ENCODE measurements at places on chromosomes 7 and 10.

- DNase-seq = no peak
Observed at GRCh38 chr7:106317971-106318370, 33.2 kb upstream of the NAMPT start.

- no peak for DNase-seq
Observed at GRCh38 chr7:157440346-157441022, 103.7 kb downstream of the DNAJB6 start.

DNA sequence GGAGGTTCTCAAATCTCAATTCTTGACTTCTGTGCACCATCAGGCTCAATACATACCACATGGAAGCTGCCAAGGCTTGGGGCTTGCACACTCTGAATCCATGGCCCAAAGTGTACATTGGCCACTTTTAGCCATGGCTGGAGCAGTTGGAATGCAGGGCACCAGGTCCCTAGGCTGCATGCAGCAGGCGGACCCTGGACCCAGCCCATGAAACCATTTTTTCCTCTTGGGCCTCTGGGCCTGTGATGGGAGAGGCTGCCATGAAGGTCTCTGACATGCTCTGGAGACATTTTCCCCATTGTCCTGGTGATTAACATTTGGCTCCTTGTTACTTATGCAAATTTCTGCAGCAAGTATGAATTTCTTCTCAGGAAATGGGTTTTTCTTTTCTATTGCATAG, 19.0 kb upstream of the ARMC3 start:
- no peak for DNase-seq

GRCh38 chr7:17781491-17782215, 158.6 kb downstream of the SNX13 start:
- DNase-seq = no peak

- DNase-seq = no peak
Observed at GRCh38 chr10:133100706-133101415, 13.1 kb downstream of the ADGRA1 start.

- DNase-seq = no peak
Observed at GRCh38 chr10:114726820-114727271, 68.8 kb upstream of the ABLIM1 start.

- no peak for DNase-seq
Observed at GRCh38 chr10:61752111-61753011, 89.6 kb downstream of the CABCOCO1 start.

DNA sequence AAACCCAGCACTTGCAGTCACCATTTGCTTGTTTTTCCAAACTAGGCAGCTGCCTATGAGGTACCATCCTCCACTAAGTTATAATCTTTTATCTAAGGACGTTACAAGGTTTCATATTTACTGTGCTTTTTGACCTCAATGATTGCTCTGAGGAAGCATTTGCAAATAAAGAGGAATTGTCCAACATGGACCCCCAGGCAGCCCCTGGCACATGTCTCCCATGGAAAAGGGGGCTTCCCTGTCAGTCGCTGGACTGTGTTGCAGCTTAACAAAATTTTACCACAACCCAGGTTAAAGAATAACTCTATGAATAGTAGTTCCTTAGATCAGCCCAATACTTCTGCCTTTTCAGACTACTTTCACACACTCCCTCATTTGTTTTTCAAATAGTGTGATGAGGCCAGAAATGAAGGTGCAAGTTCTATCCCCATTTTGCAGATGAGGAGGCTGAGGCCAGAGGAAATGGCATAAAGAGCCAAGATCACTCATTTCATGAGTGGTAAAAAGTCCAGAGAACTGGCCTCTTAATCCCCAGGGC, 52.8 kb upstream of the ZPBP start:
- DNase-seq = no peak

DNA sequence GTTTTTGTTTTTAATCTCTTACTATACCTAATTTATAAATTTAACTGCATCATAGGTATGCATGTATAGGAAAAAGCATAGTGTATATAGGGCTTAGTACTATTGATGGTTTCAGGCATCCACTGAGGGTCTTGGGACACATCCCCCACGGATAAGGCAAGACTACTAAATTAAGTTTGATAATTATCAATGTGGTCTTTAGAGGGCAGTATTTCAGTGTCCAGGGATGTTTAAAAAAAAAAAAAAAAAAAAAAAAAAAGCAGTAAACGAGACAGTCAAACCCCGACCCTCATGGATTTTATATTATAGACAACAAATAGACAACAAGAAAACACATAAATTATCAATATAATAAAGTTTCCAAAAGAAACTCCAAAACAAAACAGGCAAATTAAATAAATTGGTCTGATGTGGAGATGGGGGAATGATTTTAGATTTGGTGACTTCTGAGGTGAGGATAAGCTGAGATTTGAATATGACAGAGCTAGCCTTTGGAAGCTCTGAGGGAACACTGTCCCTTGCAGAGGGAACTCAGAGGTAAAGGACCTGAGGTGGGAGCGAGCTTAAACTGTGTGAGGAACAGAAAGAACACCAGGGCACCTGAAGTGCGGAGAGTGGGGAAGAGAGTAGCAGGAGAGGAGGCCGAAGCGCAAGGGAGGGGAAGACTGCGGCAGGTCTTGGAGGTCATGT, 14.8 kb downstream of the ACSM6 start:
- no peak for DNase-seq

DNA sequence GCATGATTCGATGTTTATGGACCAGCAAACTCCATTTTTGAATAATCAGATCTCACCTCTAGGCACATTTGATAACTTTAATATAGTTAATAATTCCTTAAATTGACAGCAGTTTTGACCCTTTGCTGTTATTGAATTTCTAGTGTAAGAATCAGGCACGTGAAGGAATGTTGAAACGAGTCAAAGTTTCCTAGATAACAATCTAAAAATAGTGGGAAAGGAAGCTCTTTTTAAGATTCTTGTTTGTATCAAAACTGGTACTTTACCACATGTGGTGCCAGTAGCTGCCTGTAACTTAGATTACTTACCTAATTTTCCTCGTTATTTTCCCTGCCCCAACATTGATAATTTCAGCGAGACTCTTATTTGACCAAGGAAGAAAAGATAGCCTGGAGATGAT, 757.8 kb upstream of the KCND2 start:
- DNase-seq = no peak

- DNase-seq = no peak
Observed at GRCh38 chr7:11193888-11194287, 220.2 kb downstream of the PHF14 start.

- no peak for DNase-seq
Observed at GRCh38 chr7:57381581-57381980, 68.4 kb upstream of the ZNF716 start.

DNA sequence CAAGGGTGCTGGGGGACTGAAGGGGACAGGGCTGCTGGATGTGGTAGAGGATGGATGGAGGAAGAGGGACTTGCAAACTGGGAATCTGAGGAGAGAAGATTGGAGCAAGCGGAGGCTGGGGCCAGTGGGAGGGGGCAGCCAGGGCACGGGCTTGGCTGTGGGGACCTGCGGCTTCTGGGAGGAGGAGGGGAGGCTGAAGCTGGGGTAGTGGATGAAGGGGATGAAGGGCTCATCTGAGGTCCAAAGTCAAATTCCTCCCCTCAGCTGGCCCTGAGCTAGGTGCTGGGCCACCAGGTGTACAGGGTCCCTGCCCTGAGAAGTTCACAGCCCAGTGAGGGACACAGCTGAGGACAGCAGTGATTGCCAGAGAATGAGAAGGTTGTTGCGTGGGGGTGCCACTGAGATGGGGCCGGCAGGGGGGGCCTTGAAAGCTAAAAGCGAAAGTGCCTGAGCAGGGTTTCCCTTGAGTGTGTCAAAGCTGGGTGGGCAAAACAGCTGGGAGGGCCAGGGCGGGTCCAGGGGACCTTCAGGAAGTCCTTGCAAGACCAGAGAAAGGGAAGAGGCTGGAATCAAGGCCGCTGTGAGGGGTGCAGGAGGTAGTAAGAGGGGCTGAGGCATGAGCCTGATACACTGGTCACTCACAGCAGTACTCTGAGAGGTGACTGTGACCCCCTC, 75.2 kb downstream of the MYL10 start:
- DNase-seq = no peak

- no peak for DNase-seq
Observed at GRCh38 chr7:43647339-43647672, 64.4 kb downstream of the STK17A start.

- DNase-seq = no peak
Observed at GRCh38 chr10:22581461-22581860, 132.9 kb downstream of the PIP4K2A start.

DNA sequence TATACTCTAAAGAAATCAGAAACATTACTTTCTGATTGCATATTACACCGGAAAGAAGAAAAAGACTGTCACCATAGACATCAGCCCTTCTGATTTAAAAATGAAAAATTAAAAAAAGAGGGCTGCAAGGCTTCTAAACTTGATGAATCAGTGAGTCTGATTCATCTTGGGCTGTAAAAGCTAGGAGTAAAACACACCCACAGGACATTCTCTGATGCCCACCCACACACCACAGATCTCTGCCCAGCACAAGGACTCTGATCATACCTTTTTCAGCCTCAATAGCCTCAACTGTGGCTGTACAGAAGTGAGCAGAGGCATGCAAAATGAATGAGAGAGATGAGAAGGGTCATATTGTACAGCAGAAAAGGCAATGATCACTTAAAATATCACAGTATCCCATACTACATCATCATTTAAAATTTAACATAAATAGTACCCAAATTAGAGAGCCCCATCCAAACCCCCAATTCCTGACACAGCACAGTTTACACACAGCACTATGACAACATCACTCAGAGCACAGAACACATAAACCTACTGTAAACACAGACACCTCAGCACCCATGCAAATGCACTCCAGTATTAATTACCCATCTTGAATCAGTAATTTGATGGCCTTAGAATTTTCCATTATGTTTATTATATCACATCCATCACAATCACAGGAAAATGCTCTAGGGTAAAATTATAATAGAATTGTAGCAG, 6.4 kb upstream of the MSS51 start:
- no peak for DNase-seq

- no peak for DNase-seq
Observed at GRCh38 chr7:41915871-41916270, 213.0 kb upstream of the INHBA start.

GRCh38 chr7:47371317-47371716, 210.6 kb downstream of the TNS3 start:
- DNase-seq = no peak

- no peak for DNase-seq
Observed at GRCh38 chr7:11726794-11727155, 105.2 kb downstream of the THSD7A start.

- no peak for DNase-seq
Observed at GRCh38 chr10:87991946-87992345, 128.5 kb downstream of the PTEN start.

DNA sequence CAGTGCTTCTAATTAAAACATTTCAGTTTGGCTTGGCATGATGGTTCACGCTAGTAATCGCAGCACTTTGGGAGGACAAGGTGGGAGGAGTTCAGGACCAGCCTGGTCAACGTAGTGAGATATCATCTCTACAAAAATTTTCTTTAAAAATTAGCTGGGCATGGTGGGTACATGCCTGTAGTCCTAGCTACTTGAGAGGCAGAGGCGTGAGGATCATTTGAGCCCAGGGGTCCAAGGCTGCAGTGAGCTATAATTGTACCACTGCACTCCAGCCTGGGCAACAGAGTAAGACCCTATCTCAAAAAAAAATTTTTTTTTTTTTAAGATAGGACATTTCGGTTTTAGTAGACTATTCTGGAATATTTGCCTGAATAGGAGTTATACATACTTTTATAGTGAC, 12.4 kb downstream of the HBP1 start:
- DNase-seq = no peak

DNA sequence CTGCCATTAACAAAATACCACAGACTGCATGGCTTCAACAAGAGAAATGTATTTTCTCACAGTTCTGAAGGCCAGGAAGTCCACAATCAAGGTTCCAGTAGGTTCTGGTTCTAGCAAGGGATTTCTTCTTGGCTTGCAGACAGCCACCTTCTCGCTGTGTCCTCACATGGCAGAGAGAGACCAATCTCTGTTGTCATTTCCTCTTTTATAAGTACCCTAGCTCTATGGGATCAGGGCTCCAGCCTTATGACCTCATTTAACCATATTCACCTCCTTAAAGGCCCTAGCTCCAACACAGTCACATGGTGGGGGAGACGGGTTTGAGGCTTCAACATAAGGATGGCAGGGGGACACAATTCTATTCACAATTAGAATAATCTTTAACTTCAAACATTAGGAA, 23.6 kb downstream of the ABI1 start:
- no peak for DNase-seq

GRCh38 chr10:124044143-124044862, 49.1 kb downstream of the CHST15 start:
- no peak for DNase-seq

- no peak for DNase-seq
Observed at GRCh38 chr10:102310361-102311024, 65.2 kb downstream of the GBF1 start.

- no peak for DNase-seq
Observed at GRCh38 chr7:153887749-153888569, 164.2 kb upstream of the DPP6 start.

GRCh38 chr7:142323706-142324105, 65.8 kb upstream of the PRSS58 start:
- no peak for DNase-seq

GRCh38 chr7:8214244-8214824, 47.6 kb downstream of the ICA1 start:
- DNase-seq = no peak

DNA sequence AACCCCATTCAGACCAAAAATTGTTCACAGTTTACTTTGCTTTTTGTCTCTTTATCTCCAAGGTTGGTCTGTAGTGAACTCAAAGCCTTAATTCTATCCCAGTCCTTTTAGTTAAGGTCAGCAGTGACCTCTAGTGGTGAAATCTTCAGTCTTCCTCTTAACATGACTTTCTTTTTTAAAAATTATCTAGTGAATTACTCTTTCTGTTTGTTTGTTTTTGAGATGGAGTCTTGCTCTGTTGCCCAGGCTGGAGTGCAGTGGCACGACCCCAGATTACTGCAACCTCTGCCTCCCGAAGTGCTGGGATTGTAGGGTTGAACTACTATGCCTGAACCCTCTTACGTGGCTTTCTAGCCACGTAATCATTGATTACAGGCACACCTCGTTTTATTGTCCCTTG, 25.0 kb downstream of the ZNF487 start:
- DNase-seq = no peak

GRCh38 chr7:98807068-98808048, 62.5 kb downstream of the TMEM130 start:
- DNase-seq = no peak

DNA sequence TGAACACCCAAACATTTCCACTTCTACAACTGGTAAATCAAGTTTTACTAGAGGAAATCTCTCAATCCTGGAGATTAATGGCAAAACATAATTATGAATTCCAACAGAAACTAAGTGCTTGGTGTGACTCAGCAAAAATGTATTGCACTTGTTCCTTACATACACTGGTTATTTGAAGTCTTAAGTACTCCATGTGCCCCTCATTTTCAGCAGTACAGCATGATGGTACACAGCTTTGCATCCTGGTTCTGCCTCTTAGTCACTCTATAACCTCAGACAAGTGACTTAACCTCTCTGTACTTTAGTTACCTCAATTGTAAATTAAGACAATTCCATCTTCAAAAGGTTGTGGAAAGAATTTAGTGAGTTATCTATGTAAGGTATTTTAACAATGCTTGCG, 12.9 kb downstream of the SLC16A12 start:
- DNase-seq = no peak
